CD4-positive, alpha-beta T cell treated with Interleukin-15 for 4 hours (primary cell): ENCODE measurements at places on chromosomes 2 and 18.

DNA sequence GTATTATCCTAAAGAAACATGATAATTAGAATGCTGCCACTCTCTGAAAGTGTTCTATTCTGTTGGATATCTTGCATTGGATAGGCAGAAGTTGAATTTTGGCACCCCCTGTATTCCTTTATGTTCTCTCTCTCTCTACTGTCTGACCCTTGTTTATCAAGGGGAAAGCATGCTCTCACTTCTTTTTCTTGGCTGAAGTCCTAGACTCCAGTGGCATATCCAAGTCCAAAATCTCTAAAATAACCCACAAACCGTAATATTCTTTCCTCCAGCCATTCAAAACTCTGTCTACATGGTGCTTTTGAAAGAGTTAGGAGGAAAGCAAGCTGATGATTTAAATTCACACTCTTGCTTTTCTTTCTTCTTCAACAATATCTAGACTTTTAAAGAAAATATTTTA is 669.7 kb downstream of the TDRD15 start:
- DNase-seq: no peak

- no peak for DNase-seq
These were observed 6.0 kb downstream of the MRPL30 start for GRCh38 chr2:99187011-99187410.

DNA sequence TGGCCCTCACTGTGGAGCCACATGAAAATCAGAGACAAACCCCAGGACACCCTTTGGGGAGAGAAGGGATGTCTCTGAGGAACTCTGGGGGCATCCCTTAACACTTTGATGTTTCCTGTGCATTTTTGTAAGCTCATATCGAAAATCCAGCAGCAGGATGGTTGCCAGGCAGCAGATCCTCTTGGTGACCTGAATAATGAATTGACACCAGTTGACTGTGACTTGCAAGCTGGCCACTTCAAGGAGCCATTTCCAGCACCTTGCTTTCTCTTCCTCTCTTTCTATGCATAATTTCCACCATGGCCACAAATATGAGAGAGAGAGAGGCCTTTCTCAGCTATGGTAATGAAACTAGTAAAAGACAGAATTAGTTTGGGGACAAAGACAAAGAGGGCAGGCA is 91.7 kb downstream of the NRP2 start:
- DNase-seq: no peak

DNA sequence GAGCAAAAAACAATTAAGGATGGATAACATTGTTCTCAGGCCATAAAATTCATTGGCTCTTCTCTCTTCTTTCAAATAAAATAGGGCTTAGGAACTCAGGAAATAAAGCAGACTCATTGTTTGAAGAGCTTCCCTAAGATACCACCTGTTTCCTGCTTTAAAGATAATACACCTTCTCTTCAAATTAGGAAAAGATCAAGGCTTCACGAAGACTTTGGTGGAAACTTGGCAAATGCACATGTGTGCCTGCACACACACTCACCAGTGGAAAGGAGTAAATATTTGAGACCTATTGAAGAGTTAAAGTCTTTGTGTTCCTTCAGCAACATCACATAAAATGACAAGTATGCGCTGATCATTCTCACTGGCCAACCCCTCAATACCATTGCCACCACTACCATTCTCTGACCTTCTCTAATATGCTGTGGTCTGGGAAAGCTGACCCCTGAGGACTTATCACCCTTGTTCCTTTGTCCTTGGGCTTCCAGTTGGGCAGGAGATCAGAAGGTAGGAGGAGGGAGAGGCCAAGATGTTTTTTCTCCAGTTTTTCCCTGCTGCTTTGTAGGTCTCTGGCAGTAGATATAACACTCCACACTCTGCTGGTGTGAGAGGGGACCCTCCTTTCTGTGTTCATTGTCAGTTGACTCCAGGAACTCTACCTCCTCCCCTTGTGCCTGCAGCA is 53.5 kb upstream of the SPOPL start:
- no peak for DNase-seq

GRCh38 chr18:9210966-9211365 is 74.4 kb downstream of the ANKRD12 start:
- DNase-seq: no peak

GRCh38 chr18:44079606-44080005 is 601.1 kb upstream of the SETBP1 start:
- no peak for DNase-seq

- no peak for DNase-seq
These were observed 8.1 kb downstream of the TEX51 start for GRCh38 chr2:126906781-126907180.

- no peak for DNase-seq
These were observed 375.8 kb upstream of the LYPD1 start for GRCh38 chr2:133045787-133046186.

GRCh38 chr2:20997953-20998722 is 45.7 kb downstream of the APOB start:
- no peak for DNase-seq

GRCh38 chr2:241391892-241392665 is 36.0 kb downstream of the FARP2 start:
- DNase-seq: peak; percentile 7

DNA sequence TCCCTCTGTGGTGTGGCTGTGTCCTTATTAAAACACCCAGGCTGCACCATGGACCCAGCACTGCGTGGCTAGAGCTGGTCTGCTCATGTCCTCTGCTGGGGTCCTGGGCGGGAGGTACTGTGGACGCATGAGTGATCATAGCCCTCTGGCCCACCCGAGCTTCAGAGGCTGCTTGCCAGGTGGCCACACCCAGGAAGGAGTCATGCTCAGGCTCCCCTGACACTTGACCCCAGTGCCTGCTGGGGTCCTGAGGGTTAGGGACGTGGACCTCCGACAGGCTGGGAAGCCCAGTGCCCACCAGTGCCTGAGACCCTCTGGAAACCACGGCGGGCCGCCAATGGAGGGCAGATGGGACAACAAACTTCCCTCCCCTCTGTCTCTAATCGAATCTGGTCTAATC is 66.3 kb upstream of the HS6ST1 start:
- no peak for DNase-seq

- no peak for DNase-seq
These were observed 812.5 kb downstream of the DCC start for GRCh38 chr18:53152476-53152875.

DNA sequence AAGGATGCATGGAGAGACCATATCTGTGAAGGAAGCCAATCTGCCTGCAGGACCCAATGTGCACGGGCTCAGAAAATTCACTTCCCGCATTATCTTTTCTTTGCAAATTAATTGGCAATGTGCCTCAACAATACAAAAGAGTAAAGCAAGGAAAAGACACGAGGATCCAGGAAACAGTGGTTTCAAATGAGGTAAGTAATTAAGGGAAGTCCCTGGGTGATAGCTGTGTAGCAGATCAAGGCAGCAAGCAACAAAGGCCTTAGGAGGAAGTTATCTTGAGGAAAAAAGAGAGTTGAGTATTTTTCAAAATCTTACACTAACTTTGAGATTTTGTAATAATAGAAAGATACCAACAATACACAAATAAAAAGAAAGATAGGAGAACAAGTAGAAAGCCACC is 44.3 kb upstream of the TGIF1 start:
- DNase-seq: no peak

GRCh38 chr18:48922801-48923730 is 27.7 kb downstream of the SMAD7 start:
- peak; percentile 35 for DNase-seq

DNA sequence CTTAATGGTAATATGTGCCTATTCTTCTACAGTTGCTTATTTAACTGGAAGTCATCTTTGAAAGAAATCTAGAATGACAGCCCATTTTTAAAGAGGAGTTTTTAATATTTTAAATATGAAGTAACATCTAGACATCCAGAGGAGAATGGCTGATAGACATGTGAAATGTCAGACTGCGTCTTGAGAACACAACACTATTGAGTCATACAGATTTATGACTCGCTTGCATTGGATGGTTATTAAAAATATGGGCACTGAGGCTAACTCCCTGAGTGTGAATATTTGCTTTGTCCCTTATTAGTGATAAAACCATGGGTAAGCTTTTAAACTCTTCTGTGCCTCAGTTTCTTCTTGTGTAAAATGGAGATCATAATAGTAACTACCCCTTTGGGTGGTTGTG is 22.9 kb downstream of the TDRD15 start:
- no peak for DNase-seq

DNA sequence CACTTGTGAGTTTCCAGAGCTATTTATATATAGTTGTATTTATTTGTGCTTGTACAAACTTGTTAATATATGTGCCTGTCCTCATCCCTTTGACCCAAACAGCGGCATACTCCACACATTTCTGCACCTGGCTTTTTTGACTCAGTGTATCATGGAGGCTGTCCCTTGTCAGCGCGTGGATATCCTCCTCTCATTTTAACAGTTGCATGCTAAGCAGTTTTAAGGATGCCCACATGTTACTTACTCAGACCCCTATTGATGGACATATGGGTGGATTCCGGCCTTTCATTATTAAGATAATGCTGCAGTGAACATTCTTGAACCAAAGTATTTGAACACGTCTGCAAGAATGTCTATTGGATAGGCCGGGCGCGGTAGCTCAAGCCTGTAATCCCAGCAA is 655 bp upstream of the MREG start:
- no peak for DNase-seq

GRCh38 chr2:10254373-10255188 is 48.1 kb upstream of the HPCAL1 start:
- DNase-seq: no peak

DNA sequence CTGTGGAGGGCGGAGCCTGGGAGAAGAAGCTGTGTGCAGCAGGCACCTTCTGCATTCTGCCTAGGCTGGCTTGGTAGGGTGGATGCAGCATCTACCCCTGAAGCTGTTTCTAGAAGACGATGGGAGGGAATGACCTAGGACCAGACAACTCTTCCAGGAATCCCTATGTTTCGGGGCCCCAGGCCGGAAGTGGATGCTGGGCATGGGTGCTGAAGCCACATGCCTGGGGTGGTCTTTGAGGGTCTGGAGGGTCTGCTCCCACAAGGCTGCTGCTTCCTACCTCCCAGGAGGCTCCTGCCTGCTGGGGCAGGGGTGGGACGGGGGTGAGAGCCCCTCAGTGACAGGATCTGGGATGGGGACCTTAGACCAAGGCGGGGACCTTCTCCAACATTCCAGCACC is 61.0 kb downstream of the CIB4 start:
- DNase-seq: no peak

DNA sequence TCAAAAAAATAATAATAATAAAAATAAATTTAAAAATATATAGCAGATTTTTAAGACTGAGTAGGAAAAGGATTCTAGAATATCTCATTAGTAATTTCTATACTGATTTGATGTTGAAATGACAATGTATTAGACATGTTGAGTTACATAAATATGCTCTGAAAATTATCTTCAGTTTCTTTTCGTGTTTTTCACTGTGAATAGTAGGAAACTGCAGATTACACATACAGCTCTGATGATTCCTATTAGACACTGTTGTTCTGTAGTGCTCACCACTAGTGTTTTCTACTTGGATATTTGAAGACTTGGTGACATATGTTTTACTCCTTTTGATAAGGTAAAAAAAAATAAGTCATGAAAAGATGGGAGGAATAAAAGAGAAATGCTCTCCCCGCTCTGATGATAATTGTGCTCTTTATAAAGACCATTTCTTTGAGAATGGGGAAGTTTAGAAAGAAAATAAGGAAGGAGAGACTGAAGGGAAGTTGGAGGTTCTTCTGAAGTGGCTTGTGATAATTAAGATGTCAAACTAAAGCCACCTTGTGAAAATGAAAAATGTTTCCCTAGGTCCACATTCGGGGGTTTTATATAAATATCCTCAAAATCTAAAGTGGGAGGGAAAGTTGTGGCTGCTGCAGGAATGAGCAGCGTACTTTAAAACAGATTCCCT is 52.9 kb downstream of the SLC9A2 start:
- DNase-seq: no peak

DNA sequence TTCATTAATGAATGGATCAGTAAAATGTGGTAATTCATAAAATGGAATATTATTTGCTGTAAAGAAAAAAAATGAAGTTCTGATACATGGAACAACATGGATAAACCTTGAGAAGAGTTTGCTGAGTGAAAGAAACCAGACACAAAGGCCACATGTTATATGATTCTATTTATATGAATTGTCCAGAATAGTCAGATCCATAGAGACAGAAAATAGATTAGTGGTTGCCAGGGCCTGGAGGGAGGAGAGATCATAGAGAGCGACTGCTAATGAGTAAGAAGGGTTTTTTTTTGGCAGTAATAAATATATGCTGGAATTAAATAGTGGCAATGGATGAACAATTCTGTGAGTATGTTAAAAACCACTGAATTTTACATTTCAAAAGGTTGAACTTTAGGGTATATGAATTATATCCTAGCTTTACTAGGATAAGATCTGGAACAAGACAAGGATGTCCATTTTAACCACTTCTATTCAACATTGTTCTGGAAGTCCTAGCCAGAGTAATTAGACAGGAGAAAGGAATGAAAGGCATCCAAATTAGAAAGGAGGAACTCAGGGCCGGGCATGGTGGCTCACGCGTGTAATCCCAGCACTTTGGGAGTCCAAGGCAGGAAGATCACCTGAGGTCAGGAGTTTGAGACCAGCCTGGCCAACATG is 48.8 kb downstream of the MAPRE2 start:
- no peak for DNase-seq

- DNase-seq: no peak
These were observed 555.2 kb downstream of the STK39 start for GRCh38 chr2:167692191-167692590.

DNA sequence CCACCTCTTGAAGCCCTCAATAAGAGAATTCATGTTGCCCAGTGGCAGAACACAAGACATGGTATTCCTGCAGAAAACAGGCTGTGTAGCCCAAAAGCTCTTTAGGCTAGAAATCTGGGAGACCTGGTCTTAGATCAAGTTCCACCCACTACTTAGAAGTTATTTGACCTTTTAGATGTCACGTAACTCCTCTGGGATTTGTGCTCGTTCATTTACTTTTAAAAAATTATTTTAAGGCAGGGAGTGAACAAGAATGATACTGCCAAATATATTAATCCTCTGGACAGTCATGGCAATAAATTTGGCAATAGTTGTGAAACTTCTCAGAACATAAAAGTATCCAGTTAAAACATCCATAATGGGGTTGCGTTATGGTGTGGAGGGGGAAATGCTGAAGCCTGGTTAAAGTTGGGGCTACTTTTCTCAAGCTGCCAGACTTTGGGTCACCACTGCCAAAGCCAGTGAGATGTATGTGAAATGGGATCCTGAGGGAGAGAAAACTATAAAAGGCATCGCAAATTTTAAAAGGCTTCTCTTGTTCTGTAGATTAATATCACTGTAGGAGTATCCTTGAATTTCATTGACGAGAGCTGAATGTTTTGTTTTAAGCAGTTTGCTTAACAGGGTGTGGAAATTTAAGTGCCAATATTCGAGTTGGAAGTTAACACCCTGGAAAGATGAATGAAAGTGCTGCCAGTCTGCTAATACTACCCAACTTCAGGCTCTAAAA is 15.8 kb downstream of the DAPL1 start:
- DNase-seq: no peak

GRCh38 chr2:215811003-215811402 is 202.3 kb downstream of the MREG start:
- DNase-seq: no peak

DNA sequence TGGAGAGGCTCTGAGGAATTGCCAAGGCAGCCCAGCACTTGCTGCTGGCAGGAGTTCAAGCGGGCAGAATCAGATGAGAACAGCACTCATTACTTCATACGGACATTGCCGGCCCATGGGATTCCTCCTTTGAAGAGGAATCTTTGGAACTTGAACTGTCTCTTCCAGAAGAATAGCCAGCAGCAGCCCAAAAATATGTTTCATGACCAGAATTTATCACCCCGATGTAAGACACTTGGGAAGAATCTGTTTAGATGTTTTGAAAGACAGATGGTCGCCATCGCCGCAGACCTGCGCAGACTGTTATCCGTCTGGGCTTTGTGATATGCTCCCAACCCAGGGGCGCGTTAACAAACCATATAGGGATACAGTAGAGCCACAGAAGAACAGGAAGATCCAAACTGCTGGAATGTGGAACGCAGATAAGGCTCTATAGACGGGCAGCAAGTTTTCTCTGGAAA is 3.7 kb upstream of the ADI1 start:
- DNase-seq: no peak
